NCI-H2081 treated with DMSO at 0.1 percent for 48 hours (cell line): ENCODE measurements at places on chromosomes 11 and 22.

GRCh38 chr11:70089631-70090030 lies 11.5 kb downstream of the ANO1 start:
- DNase-seq: no peak

GRCh38 chr11:121767433-121767832 lies 314.7 kb upstream of the SORL1-AS1 start:
- DNase-seq: no peak

DNA sequence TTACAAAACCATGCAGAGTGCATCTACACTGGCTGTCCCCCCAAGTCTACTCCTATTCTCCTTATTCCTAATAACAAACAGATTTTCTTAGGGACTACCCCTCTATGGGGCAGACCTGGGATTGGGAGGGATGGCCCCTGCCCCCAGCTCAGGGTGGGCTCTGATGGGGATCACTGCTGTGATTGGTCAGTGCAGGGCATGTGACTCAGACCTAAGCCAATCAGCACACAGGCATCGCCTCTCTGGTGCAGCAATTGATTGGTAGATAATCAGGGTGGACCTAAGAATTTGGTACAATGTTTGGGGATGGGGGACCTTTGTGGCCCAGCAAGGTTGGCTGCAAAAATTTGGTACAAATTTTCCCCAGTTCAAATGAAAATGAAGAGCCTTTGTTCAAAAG lies 57.2 kb upstream of the SHANK2 start:
- no peak for DNase-seq

DNA sequence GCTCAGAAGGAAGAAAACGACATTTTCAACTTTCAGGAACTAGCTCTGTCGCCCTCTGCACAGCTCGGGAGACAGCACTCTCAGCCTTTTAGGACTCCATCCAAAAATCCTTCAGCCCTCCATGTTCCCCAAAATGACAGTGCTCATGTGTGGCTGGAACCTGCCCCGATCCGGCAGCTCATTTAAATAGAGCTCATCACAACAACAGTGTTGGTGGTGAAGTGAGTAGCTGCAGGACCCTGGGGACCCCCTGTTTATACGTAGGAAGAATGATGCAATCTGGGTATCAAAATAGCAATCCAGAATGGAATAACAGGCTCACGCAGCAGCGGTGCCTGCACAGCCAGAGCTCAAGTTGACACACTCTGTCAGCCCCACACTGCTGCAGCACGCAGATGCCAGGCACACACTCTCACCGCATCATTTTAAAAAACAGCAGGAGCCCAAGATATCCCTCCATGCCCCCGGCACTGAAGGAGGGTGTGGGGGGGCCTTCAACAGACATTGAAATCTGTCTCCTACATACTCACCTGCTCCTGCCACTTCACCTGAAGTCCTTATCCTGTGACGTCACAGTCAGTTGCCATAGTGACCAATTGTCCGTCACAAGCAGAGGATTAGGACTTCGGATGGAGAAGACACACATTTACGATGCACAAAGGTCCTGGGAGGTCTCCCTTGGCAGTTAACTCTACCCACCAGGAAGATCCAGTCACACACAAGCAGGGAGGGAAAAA lies 24.0 kb downstream of the TRIM66 start:
- no peak for DNase-seq

DNA sequence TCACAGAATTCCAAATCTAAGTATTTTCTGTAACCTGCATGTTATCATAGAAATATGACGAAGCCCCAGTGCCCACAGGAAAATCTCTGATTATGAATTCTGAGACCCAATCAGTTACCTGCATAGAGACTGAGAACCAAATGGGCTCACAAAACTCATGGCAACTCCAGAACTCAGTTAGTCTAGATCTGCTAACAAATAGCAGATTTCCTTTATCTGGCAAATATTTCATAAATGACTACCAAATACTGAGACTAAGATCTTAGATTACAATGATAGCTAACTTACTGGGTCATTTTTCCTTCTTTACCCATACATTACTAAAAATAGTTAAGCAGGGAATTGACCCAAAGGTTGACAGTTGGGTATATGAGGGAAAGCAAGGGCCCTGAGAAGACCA lies 228.1 kb upstream of the FAT3 start:
- DNase-seq: no peak

GRCh38 chr11:45751430-45751829 lies 53.5 kb upstream of the SLC35C1 start:
- DNase-seq: no peak

- DNase-seq: no peak
Measured at GRCh38 chr11:131624531-131624930, 254.1 kb downstream of the NTM start.

DNA sequence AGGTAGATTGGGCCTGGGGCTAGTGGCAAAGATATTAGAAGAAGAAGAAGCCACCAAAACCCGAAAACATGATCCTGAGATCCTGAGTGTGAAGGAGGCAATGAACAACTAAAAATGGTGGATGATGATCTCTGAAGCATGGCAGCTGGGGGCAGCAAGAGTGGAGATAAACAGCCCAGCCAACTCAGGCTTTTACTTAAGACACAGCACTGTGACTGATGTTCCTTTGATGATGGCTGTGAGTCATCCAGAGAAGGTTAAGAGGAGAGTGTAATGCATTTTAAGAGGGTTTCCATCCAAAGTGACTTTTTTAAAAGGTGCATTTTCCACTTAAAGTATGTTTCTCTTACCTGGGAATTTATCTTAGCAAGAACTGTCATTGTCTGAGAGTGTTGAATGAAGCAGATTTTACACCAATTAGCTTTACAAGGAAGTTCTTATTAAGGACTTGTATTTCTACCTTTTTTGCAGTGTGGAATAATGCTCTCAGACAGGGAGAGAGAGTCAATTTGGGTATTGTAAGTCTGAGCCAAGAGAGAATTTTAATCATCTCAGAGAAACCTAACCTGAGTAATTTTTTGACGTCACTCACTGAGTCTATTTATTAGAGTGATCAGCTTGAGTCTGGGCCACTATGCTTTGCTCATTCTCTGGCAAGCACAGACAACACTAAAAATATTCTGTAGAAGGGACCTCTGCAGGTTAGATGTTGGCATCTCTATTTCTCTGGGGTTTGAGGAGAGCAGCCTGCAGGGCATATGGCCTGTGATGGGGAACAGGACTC lies 14.1 kb upstream of the CALCB start:
- DNase-seq: no peak

- DNase-seq: no peak
Measured at GRCh38 chr11:94469416-94469815, 24.2 kb downstream of the MRE11 start.

GRCh38 chr11:133249065-133249464 lies 283.2 kb downstream of the OPCML start:
- DNase-seq: no peak

GRCh38 chr11:21771097-21771496 lies 421.8 kb upstream of the ANO5 start:
- no peak for DNase-seq

DNA sequence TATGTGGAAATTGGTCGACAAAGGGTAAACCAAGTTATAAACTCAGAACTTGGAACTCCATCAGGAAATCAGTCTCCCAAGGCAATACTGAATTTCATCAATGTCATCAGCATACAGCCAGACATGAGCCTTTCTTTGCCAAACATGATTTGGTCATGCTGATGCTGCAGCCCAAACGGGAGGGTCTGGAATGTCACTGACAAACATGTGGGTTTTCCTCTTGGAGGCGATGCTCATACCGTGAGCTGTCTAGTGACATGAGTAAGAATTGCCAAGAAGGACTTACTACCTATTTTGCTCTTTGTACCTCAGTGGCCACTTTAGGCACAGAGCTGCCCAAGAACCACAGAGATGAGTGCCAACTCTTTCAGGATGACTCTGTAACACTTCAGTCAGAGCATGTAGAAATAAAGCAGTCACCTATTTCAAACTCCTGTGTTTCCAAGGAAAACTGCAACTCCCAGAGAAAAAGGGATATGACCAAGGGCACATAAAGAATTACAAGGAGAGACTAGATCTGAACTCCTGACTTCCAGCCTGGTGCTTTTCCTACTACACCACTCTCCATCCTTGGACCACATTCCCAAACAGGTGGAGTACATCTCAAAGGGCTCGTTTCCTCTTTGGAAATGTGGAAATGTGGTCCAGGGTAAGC lies 24.3 kb upstream of the MRGPRX2 start:
- DNase-seq: no peak

GRCh38 chr11:71355281-71355680 lies 92.9 kb downstream of the DHCR7 start:
- no peak for DNase-seq

GRCh38 chr22:48070760-48071159 lies 1308.3 kb downstream of the TBC1D22A start:
- DNase-seq: no peak

GRCh38 chr11:73995731-73996130 lies 13.1 kb upstream of the UCP2 start:
- DNase-seq: no peak

GRCh38 chr22:48757985-48758561 lies 1069.6 kb downstream of the BRD1 start:
- no peak for DNase-seq

DNA sequence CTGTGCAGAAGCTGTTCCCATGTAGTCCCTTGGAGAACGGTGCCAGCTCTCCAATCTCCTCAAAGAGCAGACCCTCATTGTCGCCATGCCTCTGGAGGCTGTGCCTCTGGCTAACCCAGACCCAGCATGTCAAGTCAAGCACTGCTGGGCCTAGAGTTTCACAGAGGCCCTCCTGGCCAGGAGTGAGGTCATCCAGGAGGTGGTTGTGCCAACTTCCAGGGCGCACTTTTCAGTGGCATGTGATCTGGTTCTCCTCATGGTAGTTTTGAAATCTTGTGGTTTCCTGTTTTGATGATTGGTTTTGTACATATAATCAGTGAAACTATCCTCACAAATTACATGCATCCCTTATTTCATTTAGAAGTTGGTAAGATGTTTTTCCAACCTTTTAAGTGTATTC lies 78.9 kb downstream of the PPFIBP2 start:
- no peak for DNase-seq

GRCh38 chr22:29883775-29884097 lies 762 bp downstream of the MTMR3 start:
- DNase-seq: no peak

- no peak for DNase-seq
Measured at GRCh38 chr11:35304386-35304775, 115.0 kb downstream of the SLC1A2 start.

GRCh38 chr11:794766-795633 lies 3.1 kb downstream of the SLC25A22 start:
- no peak for DNase-seq

DNA sequence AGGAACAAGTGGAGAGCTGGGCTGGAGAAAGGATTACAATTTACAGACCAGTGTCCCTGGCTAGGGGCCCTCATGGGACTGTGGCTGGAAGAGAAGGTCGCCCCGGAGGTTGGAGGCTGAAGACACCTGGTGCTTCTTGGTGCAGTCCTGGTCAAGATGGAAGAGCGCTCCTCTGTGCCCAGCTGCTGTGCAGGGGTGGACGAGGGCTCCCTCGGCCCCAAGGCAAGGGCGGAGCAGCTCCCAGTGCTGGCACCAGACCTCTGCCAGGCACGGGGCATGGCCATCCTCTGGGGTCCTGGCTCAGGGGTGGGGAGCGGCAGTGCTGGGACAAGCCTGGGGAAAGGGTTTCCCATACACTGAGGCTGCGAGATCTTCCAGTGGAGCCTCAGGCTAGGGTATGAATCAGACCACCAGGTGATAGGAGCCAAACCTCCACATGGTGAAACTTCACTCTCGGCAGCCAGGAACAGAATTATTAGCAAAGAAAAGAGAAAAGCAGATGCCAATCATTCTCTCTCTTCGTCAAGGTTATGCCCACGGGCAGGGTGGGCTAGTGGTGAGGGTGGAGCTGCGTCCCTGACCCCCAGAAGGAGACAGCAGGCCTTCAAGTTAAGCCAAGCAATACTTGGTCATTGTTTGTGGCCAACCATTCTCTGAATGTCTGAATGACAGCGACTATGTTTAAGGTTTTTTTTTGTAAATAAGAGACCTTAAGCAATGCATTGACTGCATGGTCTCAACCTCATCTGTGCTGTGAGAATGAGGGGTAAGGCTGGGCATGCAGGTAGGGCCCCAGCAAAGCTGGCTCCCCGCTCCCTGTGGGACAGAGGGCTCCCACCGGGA lies 32.1 kb downstream of the PPM1F start:
- no peak for DNase-seq

DNA sequence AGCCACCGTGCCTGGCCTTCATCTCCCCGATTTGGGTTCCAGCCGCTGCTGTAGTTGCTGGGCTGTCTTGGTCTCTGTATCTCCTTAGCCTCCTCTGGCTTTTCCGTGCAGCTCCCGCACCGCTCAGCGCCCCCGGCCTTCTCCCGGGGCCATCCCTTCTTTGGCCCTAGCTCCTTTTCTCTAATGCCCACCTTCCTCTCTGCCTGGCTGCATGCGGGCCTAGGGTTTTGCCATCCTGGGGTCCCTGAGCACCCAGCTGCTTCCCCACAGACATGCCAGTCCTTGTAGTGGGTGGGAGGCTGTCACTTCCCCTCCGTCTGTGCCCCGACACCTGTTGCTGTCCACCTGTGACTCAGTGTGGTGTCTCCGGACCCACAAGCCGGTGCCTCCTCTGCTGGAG lies 36.4 kb downstream of the KCNJ4 start:
- DNase-seq: no peak

DNA sequence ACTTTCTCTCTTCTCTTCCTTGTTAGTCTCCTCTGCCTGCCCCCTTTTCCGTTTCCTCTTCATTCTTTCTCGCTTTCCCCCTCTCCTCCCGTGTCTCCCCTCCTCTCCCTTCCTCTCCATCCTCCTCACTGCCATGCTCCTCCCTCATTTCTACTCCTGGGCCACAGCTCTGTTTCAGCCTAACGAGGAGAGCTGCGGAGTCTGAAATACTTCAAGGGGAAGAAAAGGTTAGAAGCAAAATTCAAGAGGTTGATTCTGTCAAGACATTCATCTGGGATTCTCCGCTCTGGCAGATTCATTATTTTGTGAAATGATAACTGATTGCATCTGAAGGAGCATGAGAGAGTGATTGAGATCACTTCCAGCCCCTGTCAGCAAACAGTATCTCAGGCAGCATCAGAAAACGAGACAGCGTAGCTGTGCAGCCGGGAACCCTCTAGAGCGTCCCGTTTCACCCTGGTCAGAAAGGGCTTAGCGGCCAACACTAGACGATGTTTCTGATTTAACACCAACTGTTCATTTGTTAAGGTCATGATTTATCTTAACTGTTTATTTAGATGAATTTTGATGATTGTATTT lies 279.3 kb upstream of the B3GAT1 start:
- DNase-seq: no peak

- DNase-seq: no peak
Measured at GRCh38 chr11:2772544-2773031, 72.8 kb upstream of the KCNQ1OT1 start.

GRCh38 chr11:9177438-9178091 lies 86.2 kb upstream of the SCUBE2 start:
- DNase-seq: no peak
